ENCODE measurements at places on chromosomes 4 and X.
A peak's percentile ranks its signal among the peaks of the same experiment; 100 is the strongest.

DNA sequence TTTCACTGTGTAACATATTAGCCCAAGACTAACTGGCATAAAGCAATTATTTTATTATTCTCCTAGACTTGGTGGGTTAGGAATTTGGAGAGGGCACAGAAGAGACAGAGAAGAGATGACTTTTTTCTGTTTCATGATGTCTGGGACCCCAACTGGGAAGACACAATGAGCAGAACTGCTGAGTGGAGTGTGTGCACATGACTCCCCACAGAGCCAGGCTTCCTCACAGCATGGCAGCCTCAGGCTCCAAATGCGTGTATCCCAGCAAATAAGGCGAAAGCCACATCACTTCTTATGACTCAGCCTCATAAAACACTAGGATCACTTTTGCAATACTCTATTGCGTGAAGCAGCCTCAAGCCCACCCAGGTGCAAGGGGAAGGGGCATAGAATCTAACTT lies 68.4 kb downstream of the MFAP3L start:
- no peak for DNase-seq

DNA sequence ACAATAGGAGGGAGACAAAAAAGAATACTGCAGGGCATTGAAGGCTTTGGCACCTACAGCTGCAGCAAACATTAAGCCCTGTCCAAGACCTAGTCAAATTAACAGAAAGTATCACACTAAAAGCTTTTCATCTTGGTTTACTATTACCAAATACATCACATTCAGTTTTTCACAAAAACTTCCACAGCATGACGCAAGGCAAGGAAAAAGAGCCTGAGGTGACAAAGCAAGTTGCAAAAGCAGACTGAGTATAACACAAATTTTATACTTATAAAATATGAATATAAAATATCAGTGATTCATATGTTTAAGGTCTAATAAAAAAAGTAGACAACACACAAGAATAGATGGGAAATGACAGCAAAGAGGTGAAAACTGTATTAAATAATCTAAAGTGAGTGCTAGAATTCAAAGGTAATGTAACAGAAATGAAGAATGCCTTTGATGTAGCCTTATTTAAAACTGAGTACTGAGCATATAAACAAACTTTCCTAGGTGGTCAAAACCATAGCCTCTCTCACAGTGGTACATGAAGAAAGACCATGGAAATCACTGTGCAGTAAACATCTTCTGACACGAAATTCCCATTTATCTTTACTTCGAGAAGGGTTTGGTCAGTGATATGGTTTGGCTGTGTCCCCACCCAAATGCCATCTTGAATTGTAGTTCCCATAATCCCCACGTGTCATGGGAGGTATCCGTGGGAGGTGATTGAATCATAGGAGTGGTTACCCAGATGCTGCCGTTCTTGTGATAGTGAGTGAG lies 27.7 kb upstream of the MAGEA11 start:
- DNase-seq, result no peak

- DNase-seq, result no peak
Measured at GRCh38 chr4:127709456-127709855, 20.7 kb upstream of the SLC25A31 start.

DNA sequence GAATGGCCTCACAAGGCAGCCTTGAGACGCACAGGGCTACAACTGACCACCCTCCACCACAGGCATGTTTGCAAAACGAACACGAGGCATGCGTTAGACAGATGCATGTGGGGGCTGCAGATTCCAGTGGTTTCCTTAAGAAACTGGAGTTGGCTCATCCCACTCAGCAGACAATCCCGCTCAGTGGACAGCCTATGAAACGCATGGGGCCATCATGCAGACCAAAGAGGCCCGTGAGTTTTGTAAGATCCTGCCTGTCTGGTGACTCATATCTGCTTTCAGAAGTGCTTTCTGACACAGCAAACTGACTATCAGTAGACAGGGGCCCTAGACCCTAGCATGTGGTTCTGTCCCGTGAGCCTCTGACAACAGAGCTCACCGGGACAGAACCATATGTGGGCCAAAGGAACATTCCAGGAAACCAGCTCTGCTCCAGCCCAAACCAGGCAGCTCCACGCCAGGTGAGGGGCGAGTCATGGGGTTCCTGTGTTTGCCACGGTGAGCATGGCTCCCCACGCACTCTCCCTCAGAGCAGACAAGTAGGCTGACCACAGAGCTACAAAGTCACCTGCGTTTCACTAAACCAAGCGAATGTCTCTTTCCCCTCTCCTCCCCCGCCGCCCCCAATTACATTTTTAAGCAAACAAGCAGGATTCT lies 74.4 kb downstream of the MTMR1 start:
- no peak for DNase-seq

GRCh38 chrX:8913655-8914409 lies 112.6 kb upstream of the FAM9A start:
- DNase-seq, result no peak

DNA sequence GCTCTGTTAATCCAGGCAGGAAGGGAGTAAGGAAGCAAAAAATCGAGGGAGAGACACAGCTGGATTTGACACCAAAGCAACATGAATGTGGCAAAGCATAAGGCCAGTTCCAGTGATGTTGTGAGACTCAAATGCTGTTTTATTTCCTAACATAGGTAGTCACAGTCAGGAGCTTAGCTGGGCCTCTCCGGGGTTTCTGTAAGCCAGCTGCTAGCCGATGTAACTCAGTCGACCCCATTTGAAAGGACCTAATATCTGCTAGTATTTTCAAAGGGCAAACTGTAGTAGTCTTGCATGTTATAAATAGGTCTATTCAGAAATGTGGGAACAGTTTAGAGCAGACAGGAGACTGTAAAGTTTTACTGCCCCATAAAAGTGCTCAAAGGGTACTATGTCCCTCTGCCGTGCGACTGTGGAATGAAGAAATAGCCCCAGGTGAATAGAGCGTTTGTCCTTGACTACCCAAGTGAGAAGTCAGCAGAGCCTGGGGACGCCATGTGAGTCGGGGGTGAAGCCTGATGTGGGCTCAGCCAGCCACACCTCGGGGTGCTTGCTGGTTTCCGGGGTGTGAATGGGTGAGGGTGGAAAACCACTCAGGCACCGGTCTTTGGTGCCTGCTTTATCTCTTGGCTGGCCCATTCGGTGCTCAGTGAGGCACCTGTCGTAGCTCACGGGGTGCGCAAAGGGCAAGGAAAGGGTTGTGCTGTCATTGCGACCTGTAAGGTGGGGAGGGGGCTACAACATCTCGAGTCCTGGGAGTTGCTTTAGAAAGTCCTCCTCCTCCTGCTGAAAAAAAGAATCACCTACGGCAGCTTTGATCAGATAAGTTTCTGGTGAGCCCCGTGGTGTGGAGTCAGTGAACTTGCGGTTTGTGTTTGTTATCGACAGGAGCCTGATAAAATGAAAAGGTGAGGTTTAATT lies 745 bp downstream of the TRIM2 start:
- peak; percentile 86 for DNase-seq

- no peak for DNase-seq
Measured at GRCh38 chr4:41475402-41475801, 62.6 kb upstream of the LIMCH1 start.

DNA sequence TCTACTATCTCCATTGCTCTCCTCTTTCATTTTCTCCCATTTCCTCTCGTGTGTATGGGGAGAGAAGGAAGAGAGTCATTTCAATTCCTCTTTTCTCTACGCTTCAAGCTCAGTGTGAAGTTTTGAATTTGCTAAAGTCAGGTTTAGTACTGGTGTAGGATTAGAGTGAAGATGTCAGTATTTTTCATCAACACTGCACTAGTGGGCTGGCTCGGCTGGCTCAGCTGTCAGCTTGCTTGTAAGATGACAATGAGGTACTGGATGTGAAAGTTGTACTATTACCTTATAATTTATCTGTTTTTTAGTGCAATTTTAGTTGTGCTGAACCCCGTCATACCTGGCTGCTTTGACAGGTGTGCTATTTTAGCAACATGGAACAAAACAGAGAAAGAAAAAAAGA lies 2.1 kb upstream of the SH2D1A start:
- DNase-seq, result no peak

GRCh38 chrX:46959101-46959500 lies 46.9 kb downstream of the JADE3 start:
- no peak for DNase-seq

GRCh38 chr4:7212101-7212674 lies 19.9 kb downstream of the SORCS2 start:
- no peak for DNase-seq

DNA sequence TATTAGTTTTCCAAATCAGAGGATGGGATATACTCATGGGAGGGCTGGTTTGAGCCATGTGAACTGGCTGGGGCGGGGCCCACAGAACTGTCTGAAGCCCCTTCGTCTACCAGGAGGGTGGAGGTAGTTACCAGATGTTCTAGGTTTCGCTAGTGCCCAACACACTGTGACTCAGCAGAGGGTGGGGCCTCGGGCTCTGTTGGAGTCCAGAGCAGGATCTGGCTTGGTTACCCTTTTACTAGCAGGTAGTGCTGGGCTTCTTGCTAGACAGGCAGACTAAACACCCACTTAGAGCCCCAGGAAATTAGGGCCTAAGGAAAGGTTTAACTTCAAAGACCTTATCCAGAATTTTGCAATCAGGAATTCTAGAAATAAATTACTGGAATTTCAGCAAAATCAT lies 56.2 kb upstream of the CHRDL1 start:
- DNase-seq, result no peak

- no peak for DNase-seq
Measured at GRCh38 chrX:115423086-115423485, 133.6 kb downstream of the LUZP4 start.

GRCh38 chr4:180219080-180219479 lies 2024.1 kb upstream of the TENM3 start:
- no peak for DNase-seq

GRCh38 chr4:124534131-124534530 lies 178.4 kb downstream of the ANKRD50 start:
- no peak for DNase-seq

- DNase-seq, result no peak
Measured at GRCh38 chr4:25485104-25485503, 108.0 kb downstream of the ANAPC4 start.

- no peak for DNase-seq
Measured at GRCh38 chrX:17535229-17535628, 160.2 kb downstream of the NHS start.

Data from mesenteric fat pad (tissue), 1 donor.